ENCODE measurements at places on chromosomes 1 and 21.

DNA sequence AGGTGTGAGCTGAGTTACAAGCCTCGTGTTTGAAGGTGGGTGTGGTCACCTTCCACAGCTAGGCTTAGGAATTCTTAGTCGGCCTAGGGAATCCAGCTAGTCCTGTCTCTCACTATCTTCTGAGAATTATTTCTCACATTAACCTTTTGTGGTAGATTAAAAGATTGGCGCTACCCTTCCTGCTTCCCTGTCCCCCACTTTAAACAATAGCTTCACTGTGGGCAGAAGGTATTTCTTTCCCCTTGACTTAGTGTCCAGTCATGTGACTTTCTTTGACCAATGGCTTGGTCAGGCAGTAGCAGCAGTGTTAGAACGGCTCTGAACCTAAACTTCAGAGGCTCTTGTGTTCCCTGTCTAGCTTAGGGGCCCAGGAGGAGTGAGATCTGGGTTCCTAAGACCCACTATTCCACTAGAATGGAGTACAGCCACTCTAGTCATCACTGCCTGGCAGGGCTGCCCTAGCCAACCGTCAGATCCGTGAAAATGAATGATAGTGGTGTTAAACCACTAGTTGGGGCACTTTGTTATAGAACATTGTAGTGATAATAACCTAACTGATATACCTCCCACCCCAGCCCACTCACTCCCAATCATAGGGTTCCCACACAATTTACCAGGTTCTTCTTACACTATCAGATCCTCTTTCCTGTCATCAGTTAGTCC is 13.9 kb upstream of the C1orf141 start:
- DNase-seq, result no peak

DNA sequence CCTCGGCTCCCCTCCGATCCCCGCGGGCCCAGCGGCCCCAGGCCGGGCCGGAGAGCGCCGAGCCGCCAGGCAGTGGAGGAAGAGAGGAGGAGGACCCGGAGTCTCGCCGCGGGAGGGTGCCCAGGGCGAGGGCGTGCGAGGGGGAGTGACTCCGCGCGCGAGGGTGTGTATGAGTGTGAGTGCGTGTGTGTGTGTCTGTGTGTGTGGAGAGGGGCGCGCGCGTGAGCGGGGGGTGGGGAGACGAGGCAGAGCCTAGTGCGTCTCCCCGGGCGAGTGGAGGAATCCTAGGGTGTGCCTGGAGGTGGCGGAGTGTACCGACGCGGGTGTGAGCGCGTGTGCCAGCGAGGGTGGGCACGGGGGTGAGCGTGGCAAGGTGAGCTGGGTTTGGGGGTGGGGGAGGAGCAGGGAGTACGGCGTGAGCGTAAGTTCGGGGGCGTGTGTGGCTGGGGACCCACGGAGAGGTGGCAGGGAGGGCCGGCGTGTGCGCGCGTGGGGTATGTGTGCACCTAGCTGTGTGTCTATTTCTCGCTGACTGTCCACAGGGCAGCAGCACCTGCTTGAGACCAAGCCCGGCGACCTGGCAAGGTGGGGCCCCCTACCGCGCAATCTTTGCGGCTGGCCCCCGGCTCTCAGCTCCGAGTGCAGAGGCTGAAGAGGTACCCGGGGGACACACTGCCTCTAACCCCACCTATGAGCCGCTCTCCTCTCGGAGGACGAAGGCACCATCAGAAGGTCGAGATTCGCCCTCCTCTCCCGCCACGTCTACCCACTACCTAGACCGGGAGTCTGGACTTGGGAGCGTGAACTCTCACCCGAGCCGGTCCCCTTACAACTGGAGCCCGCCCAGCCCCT is 784 bp upstream of the KCND3 start:
- no peak for DNase-seq

- no peak for DNase-seq
Measured at GRCh38 chr1:113479713-113480676, 89.7 kb downstream of the MAGI3 start.

DNA sequence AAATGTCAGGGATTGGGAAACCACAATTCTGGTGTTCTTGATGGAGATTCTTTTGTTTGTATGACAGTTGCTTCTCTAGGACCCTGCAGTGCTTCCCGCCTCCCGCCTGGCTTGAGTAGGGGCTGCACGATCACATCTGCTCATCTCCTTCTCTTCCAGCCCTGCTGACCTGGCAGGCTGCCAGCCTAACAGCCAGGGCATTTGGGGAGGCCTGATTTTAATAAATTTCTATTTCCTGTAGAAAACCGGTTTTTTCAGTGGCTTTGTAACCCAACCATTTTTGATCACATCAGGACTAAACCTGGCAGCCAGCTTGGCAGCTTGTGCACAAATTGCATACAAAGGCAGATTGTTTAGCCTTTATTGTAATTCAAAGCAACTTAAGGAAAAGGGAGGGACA is 78.9 kb downstream of the UBE2U start:
- peak; percentile 23 for DNase-seq

GRCh38 chr1:115266729-115267421 is 71.2 kb downstream of the NGF start:
- no peak for DNase-seq

GRCh38 chr1:203839081-203839480 is 22.3 kb upstream of the SNRPE start:
- DNase-seq, result no peak

DNA sequence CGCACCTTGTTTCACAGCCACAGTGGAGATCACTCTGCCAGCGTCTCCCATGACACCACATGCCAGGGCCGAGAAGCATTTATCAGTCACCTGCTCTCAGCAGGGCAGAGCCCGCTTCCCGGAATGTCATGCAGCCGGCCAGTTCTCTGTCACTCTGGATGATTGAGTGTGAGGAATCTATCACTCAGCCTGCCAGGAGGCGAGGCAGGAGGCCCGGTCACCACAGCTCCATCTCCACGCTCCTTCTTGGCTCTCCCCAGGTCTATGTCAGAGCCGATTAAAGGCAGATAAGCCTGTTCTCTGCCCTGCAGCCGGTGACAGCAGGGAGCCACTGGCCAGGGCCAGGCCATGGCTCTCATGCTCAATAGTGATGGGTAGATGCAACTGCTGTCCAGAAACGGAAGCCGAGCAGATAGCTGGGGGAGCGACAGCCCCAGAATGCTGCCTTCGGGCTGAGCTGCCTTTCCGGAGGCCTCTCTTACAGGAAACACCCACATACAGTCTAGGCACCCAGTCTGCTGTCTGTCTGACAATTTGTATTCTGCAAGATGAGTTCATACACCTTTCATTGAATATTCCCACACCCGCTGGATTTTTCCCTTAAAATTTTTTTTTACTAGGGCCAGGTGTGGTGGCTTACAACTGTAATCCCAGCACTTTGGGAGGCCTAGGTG is 64.1 kb downstream of the ACTL8 start:
- peak; percentile 6 for DNase-seq

DNA sequence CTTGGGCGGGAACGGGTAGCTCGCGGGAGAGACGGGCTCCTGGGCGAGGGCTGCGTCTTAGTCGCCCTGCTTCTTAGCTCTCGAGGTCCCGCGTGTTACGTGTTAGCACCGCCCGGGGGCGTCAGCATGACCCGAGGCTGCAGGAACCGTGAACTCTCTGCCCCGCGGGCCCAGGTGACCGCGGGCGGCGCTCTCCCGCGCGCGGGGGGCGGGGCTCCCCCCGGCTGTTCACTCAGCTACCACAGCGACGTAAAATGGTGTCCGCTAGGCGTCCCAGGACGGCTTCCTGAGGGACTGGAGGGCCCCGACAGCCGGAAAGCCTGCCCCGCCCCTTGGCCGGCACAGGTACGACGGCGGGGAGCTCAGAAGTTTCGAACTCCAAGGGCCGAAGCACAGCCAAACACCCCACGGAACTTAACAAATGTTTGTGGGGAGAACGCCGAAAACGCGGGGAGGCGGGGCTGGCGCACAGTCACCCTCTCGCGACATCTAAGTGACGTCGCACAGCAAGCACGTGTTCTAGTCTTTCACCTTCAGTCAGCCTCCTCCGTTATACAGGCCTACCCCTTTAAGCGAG is 780 bp upstream of the RBM15 start:
- peak; percentile 93 for DNase-seq

DNA sequence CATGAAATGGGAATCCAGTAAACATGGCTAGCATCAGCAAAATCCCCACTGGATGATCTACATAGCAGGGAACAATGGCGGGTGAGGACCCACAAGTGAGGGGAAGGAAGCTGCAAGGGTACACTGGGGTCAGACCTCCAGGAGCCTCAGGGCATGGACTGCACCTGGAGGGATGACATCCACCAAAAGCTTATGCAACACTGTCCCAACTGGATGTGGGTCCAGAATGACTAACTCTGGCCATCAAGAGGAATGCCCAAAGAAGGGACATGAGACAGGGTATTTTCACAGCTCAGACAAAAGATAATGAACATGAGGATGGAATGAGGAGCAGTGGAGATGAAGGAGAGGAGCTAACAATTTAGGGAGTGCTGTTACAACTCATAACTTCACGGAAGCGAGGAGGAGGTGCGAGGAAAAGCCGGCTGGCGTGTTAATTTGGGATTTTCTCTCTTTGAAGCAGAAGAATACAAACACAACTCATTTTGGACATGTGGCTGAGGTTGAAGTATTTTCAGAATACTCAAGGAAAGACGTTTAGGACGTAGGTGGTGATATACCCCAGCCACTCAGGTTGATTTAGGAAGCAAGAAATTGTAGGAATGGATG is 5.7 kb downstream of the HLCS start:
- no peak for DNase-seq

- DNase-seq, result no peak
Measured at GRCh38 chr1:173122958-173123852, 72.5 kb upstream of the TNFSF18 start.

DNA sequence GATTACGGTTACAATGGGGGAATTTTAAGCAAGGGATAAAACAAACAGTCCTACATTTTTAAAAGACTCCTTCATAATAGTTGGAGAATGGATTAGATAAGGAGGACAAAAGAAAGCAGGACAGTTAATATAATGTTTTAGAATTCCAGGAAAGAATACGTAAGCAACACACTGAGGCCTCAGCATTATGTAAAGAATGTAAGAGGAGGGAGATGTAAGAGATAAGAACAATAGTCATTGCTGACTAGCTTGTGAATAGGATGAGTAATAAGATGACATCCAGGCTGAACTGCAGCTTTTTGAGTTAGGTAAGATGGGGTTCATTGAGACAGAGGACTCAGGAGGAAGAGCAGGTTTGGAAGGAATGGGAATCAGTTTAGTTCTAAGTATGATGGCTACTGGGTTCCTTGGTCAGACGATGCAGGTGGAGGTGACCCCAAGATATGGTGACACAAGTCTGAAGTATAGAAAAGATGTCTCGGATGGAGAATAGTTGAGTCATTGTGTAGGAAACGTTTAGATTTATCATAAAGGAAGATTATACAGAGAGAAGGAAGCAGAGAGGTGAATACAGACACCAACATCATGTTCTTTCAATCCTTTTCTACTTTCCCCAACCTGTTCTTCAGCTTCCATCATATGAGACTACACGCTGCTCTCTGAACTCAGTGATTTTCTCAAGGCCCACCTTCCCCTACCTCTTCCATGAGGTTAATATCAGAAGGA is 372.8 kb downstream of the PTBP2 start:
- DNase-seq, result no peak

DNA sequence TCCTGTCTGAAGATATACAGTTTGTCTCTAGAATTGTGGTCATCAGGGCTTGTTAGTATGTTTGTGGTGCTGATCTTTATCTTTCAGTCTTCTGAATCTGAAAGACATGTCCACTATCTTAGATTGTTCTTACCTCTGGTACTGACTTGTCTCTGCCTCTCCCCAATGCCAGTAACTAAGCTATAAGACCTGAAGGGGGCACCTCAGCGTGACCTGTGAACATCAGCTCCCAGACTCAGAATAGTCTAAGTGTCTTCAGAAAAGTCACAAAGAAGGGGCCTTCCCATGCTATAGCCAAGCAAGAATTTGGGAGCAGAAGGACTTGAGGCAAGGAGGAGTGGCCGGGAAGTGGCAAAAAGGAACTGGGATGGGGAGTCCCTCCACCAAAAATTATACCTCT is 178.1 kb downstream of the NTNG1 start:
- DNase-seq, result no peak

DNA sequence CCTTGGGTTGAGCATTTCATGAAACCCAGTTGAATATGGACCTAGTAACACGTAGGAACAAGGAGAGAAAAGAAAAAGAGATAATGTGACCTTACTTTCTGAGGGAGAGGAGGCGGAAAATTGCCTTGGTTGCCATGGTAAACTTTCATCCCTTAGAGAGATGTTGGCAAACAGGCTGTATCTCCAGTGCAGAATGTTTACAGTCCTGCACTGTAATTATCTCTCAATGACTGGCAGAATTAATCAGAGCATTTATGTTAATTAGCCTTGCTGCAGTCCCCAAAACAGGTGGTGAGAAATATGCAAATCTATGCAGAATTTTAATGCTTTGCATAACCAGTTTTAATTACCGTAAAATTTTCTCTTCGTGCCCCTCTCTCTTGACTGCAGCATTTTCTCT is 147.3 kb downstream of the CD247 start:
- no peak for DNase-seq

GRCh38 chr21:42037516-42037915 is 27.4 kb upstream of the ZBTB21 start:
- DNase-seq, result no peak

GRCh38 chr1:36085686-36086526 is 2.0 kb downstream of the TEKT2 start:
- DNase-seq, result no peak

- DNase-seq, result peak; percentile 38
Measured at GRCh38 chr1:200979574-200980451, 43.7 kb downstream of the KIF21B start.

DNA sequence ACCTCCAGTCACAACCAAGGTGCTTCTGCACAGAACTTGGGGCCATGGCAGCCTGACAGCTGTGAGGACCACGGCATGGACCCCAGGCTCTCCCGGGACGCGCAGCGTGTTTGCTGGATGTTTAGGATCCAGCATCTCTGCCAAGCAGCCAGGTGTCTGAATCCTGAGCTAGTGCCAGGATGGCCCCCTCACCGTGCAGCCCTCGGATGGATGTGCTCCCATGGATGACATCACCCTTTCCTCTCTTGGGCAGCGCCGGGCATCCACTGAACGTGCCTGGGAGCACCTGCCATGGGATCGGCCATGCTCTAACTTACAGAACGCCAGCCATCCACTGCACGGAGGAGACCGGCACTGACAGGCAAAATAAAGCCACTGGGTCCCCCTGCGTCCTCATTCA is 53.9 kb downstream of the PRDM15 start:
- no peak for DNase-seq

- no peak for DNase-seq
Measured at GRCh38 chr1:201652181-201652580, 113.3 kb downstream of the NAV1 start.
